ENCODE measurements at places on chromosomes 2 and 18. TPM values are rescaled to one million over a fixed set of nuclear protein-coding genes. Genes with fewer than 3 reads are reported as not detected.

The SH3YL1 gene
- 24.0 TPM for total RNA-seq

The ANKRD30BL gene
- not detected for total RNA-seq

The SERPINB4 gene
- not detected for total RNA-seq

The STEAP3 gene
- 30.5 TPM for total RNA-seq

The ADAM23 gene
- total RNA-seq, result 3.5 TPM

The CDH7 gene
- total RNA-seq, result not detected

The TTLL4 gene
- 9.1 TPM for total RNA-seq

The PSMD14 gene
- total RNA-seq, result 94.4 TPM

The DNER gene
- 0.65 TPM for total RNA-seq

The TGFA gene
- total RNA-seq, result 17.3 TPM

The STAT4 gene
- total RNA-seq, result 1.5 TPM

The TRAK2 gene
- 32.5 TPM for total RNA-seq
